ENCODE measurements at places on chromosomes 5 and 9. TPM values are rescaled to one million over a fixed set of nuclear protein-coding genes. Genes with fewer than 3 reads are reported as not detected.

Gene AK6
- 47.9 TPM for total RNA-seq

Gene PAEP
- total RNA-seq = not detected

Gene CYLC2
- total RNA-seq = not detected

Gene SLC45A2
- not detected for total RNA-seq

Gene OBP2B
- not detected for total RNA-seq
